Upper lobe of right lung (tissue), 1 donor: ENCODE measurements at places on chromosomes 2 and 18. TPM values are rescaled to one million over a fixed set of nuclear protein-coding genes. Genes with fewer than 3 reads are reported as not detected.

Gene REG3A
- not detected for total RNA-seq

Gene DSEL
- 10.9 TPM for total RNA-seq

Gene MOGAT1
- total RNA-seq, result 2.2 TPM

Gene PAX8
- 1.6 TPM for total RNA-seq

Gene ASPRV1
- 2.1 TPM for total RNA-seq

GRCh38 chr2:41892476-41892875, 155.3 kb upstream of the PKDCC start:
- DNase-seq, result no peak

DNA sequence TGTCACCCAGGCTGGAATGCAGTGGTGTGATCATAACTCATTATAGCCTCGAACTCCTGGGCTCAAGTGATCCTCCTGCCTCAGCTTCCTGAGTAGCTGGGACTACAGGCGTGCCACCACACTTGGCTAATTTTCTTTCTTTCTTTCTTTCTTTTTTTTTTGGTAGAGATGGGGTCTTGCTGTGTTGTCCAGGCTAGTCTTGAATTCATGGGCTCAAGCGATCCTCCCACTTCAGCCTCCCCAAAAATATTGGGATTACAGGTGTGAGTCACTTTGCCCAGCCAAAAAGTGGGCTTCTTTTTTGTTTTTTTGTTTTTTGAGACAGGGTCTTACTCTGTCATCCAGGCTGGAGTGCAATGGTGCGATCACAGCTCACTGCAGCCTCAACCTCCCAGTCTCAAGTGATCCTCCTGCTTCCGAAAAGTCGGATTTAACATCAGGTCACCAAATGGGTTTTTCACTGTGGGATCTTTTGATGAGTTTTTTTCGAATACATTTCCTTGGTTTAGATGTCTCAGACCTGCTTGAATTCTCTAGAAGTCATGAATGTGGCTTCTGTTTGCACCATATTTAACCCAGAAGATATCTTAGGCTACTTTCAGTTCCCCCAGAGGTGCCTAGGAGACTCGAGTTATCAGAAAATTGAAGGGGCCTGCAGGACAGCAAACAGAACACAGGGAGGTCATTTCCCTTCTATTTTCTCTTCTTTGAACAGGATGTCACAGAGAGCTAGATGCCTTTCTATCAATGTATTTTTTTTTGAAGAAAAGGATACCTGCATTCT, 8.9 kb downstream of the RAB31 start:
- no peak for DNase-seq

- no peak for DNase-seq
Observed at GRCh38 chr2:196389670-196390069, 218.3 kb upstream of the STK17B start.

DNA sequence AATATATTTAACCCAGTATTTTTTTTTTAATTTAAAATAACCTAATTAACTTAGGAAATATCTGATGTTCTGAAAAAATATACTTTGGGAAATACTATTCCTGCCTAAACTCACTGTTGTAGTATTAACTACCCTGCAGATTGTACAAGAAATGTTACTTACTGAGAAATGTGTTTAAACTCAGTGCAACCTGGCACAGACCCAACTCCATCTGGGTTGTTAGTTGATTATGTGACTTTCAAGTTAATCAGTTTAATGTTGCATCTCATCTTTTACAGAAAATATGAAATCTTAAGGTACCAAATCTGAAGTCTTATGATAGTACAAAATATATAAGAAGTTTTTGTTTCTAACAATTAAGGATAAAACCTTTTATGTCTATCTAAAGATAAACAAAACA, 27.3 kb downstream of the VAPA start:
- DNase-seq, result no peak

GRCh38 chr2:241132538-241133435, 16.5 kb downstream of the PASK start:
- DNase-seq, result peak; percentile 34

- DNase-seq, result no peak
Observed at GRCh38 chr2:74502147-74502719, 2.8 kb upstream of the LBX2 start.

DNA sequence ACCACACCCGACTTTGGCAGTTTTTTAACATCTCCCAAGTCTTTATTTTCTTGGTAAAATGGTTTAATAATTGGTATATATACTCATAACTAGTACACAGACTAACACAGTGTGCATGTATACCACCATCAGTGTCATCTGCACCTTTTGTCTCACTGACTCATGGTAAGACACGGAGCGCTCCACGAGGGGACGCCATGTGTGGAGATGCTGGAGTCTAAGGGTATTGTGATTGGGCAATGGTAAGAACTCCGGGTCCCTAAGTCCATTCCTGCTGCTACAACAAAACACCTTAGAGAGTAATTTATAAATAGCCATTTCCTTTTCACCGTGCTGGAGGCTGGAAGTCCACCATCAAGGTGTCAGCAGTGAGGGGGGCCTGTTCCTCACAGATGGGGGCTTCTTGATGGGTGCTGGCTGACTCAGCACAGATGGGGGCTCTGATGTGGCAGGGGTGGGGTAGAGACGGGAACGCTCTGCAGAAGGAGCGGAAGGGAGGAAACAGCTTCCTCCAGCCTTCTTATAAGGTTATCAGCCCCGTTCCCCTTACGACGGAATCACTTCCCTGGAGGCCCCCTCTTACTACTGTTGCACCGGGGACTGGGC, 42.0 kb upstream of the EDAR start:
- DNase-seq, result no peak

DNA sequence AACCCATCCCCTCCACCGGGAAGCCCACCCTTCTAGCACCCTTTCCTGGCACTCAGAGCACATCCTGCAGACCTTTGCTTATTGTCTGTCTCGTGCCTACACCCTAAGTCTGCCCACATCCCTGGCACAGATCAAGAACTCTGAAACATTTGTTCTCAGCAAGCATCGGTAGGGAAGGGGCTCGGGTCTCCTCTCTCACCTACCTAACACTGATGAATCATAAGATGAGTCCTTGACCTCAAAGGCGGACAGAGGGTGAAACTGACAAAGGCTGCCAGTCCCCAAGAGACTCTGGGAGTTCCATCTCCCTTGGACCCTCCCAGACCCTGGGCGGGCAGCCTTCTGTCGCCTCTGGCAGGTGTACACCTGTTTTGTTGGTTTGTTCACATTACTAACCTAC, 9.3 kb downstream of the MAL start:
- DNase-seq, result no peak

DNA sequence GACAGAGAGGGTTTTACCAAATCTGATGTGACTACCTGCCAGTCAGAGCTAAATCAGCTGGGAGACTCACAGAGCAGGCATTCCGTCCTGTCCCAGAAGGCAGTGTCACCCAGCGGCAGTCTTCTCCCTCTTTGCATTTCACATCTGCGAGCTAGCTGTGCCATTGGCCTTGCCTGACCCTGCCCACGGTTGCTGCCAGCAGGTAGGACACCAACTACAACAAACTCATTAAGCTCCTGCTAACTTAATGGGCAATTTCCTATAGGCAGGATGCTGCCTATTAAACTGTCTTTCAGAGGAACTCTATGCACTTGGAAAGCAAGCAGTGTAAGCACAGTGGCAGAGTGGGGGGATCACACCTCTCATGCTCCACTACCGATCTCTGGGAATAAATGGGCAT, 116.4 kb upstream of the CAPN13 start:
- DNase-seq, result no peak

GRCh38 chr2:107569496-107569895, 257.2 kb upstream of the RGPD4 start:
- DNase-seq, result no peak

DNA sequence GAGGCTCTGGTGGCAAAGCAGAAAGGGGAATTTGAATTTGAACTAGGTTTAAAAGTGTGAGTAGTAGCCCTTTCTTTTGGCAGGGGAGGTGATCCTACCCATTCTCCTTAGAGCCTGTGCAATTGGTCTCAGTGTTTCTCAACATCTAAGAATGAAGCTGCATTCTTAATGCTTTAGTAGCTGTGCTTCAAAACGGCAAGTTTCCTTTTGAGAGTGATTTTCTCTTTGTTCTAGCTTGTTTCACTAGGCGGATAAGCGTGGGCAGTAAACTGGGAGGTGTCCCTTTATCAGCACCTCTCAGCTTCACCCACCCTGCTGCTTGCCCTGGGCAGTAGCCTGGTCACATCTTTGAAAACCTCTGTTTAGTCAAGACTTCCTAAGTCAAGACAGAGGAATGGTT, 6.7 kb downstream of the CRIM1 start:
- no peak for DNase-seq

- no peak for DNase-seq
Observed at GRCh38 chr2:59458800-59459199, 1094.7 kb downstream of the BCL11A start.

GRCh38 chr2:216015722-216016464, 2.5 kb upstream of the MREG start:
- DNase-seq, result no peak

DNA sequence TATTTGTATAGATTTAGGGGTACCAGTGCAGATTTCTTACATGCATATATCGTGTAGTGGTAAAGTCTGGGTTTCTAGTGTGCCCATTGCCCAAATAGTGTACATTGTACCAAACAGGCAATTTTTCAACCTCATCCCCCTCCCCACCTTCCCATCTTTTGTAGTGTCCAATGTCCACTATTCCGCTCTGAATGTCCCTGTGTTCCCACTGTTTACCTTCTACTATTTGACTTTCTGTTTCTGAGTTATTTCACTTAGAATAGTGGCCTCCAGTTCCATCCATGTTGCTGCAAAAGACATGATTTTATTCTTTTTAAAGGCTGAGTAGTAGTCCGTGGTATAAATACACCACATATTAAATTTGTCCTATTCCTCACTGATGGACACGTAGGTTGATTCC, 132.9 kb downstream of the FTCDNL1 start:
- DNase-seq, result no peak

DNA sequence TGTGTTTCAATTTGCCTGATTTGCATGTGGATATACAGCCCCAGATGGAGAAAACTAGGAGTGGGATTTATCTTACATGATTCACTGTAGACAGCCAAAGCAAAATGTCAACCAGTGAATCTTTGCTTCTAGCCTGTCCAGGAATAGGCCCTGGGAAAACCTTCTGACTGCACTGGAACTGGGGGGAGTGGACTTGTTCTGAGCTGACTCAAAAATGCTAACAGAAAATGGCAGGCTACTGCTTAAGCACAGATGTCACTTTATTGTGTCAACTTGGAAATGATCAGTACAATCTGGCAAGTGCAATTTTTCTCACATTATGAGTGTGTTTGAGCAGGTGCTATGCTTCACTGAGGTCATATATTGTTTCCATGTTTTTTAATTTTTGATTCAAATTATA, 593.7 kb downstream of the NRXN1 start:
- no peak for DNase-seq

DNA sequence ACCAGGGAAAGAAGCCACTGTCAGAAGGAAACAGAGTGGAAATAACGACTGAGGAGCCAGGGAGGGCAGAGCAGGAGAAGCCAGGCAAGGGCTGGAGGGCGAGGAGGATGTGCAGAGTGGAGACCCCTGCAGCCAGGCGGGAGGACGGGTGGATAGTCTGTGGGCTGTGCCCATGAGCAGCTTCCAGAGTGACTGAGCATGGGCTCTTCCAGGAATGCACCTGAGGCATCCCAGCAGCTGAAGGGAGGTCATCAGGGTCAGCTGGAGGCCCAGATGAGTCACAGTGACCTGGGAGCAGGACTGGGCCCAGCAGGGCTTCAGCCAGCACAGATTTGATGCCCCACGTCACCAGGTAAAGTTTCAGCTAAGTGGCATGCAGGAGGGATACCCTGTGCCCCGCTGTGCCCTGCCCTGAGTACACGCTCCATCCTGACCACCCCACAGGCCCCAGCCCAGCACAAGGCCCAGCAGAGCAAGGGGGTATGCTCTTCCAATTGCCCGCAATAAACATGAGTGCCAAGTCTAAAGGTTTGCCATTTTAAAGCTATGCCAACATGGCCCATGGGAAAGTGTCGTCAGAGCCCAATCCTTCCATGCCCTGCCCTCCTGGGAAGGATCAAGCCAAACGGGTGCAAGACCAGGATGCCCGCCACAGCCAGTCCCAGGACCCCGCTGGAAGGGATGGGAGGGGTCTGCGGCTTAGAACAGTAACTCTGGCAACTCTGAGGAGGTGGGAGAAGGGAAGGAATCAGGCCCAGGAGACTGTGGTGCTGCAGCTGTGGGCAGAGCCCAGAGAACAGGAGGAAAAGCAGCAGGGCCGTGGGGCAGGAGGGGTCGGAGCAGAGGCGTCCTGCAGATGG, 85.7 kb downstream of the SEPTIN10 start:
- DNase-seq, result peak; percentile 54

- DNase-seq, result peak; percentile 23
Observed at GRCh38 chr2:236631281-236631855, 61.7 kb downstream of the ACKR3 start.

DNA sequence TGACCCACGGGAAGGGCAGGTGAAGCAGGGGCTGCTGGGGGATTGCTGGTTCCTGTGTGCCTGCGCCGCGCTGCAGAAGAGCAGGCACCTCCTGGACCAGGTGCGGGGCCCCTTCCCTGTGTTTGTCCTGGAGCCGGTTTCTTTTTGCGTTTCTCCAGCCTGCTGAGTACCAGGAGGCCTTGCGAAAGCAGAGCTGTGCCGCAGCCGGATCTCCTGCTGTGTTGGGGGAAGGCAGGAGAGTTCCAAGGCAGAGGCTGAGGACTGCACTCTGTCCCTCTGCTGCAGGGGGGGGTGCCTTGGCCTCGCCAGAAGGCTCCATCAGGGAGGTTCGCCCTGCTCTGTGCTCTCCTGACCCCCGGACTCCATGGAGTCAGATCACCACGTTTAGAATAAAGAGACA, 2.8 kb downstream of the CAPN10 start:
- peak; percentile 53 for DNase-seq

DNA sequence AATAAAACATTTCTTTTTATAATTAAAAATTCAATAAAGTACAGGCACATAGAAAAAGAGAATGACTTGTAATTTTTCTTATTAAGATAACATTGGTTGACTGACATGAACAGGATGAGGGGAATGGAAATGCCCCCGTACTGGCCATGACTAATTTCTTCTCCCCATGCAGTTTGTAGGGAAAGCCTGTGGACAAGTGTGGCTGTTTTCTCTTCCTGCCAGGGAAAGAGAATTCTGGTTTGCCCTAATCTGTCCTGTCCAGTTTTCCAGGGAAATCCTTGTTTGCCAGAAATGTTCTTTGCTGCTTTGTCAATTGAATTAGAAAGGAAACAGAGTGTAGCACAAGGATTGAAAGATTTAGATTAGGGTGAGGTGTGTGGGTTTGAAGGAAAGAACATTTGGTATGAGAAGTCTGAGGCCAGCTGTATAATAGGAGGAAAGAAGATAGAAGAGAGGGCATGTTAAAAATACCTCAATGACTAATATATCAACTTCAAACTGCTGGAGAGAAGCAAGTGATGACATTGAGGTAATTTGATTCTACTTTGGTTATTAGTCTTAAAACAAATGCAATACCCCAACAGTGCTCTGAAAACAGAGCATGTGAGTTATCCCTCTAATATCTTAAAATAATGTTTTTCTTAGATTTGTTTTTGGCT, 593.9 kb upstream of the ZNF804A start:
- no peak for DNase-seq

DNA sequence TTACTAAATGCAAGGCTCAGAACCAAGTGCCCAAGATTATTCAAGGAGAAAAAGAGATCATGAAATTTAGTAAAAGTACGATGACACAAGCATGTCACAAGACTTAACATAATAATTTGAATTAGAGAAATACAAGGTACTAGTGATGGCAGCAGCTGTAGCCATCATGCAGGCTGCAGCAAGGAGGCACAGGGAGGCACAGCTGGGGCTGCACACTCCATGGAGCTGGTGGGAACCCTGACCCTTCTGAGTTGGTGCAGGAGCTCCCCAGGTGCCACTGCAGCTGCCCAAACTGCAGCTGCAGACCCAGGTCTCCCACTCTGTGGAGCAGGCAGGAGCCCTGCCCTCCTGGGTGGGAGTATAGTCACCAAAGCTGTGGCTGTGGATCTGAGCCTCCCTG, 46.0 kb downstream of the COL3A1 start:
- DNase-seq, result no peak
